ENCODE measurements at places on chromosomes 5 and 9.

- DNase-seq = no peak
Observed at GRCh38 chr5:132142459-132142858, 68.9 kb downstream of the CSF2 start.

DNA sequence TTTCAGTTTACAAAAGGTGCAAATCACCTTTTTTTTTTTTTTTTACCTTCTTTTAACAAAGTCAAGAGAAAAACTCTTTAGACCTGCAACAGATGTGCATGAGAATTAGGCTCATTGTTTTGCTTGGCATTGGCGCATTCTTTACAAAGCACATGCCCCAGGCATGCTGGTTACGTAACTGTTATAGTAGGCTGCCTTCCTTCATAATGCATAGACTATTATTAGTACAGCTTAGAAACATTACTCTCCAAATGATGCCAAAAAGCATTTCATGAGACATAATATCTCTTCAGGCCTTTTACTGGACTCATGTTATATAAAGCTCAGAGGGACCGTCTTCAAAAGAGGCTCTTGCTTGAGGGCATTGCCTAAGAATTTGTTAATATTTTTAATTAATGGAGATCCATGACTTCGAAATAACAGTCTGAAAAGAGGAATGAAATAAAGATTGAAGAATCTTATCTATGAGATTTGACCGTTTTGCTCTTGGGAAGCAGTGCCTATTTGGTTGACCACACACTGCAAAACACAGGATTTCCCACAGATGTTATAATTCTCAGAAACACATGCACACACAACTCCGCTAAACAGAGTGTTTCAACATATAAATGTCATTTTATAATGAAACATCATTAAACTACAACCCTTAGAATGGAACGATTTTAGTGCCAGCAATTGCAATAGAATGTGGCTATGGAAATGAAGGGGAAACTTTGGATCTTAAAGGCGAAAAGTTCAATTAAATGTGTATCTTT, 478.7 kb downstream of the PRR16 start:
- no peak for DNase-seq

GRCh38 chr9:69392826-69393225, 67.8 kb downstream of the ENTREP1 start:
- no peak for DNase-seq

DNA sequence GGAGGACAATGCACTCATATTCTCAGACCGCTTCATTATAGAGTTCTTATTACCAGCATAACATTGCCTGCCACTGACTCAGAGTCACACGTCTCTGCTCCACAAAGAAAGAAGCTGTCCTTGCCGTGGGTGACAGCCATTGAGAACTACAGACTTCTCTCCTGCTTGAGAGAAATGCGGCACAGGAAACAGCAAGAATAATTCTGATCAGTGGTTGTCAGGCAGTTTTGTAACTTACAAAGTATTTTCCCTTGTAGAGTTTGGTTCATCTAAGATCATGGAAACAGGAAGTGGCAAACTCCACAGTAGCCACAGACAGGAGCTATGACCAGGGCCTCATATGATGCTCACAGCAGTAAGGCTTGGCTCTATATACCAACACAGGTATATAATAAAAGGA, 47.0 kb downstream of the KCNV2 start:
- no peak for DNase-seq

GRCh38 chr9:14314929-14315874, 1.3 kb upstream of the NFIB start:
- DNase-seq = peak; percentile 96

DNA sequence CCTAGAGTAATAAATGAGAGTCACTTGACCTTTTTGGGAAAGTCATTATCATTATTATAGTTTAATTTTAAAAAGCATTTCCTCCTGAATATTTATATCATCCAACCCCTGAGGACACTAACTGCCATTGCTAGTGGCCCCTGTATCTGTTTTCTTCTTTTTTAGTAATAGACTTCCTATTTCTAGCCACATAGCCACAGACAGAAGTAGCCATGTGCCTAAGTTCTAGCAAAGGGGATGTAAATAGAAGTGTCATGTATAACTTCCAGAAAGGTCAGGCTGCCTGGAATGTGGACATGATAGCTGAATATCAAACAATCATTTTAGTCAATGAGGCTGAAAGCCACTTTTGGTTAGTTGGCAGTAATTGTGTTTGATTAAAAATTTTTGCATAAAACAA, 37.5 kb upstream of the IQGAP2 start:
- no peak for DNase-seq

DNA sequence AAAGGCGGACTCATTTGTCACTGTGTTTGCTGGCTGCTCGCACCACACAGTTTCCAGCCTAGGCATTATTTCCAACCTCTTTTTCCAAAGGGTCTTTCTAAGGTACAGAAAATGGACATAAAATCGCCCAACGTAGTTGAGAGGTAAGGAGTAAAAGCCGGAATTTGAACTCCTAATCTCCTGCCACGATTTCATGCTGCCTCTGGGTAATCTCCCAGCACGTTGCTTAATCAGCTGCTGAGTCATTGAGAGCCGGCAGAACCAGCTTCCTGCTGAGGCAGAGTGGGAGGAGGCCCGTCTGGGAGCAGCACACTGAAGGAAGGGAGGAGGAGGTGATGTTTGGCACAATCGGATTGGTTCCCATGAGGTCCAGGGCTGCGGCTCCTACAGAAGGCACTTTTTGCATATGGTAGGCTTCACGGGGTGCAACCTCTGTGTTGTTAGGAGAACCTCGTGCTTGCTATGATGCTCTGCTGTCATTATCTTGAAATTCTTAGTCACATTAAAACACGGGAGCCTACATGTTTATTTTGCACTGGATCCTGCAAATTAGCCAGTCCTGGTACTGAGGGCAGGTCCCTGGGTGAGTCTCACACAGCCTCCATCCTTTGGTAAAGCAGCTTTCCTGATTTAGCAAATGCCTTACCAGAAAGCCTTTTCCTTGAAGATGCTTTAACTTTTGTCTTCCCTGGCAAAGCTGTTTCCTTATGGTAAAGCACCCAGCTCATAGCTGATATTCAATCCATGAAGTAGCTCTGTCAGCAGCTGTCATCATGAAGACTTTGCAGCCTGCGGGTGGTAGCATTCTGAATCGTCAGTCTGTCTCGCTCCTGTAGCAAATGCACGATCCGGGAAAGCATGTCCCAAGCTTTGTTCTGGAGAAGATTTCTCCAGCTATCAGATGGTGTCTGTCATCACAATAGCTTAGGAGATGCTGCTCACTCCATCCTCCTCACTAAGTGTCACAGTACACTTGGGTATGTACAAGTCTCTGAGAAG, 191.6 kb upstream of the MSX2 start:
- DNase-seq = no peak

DNA sequence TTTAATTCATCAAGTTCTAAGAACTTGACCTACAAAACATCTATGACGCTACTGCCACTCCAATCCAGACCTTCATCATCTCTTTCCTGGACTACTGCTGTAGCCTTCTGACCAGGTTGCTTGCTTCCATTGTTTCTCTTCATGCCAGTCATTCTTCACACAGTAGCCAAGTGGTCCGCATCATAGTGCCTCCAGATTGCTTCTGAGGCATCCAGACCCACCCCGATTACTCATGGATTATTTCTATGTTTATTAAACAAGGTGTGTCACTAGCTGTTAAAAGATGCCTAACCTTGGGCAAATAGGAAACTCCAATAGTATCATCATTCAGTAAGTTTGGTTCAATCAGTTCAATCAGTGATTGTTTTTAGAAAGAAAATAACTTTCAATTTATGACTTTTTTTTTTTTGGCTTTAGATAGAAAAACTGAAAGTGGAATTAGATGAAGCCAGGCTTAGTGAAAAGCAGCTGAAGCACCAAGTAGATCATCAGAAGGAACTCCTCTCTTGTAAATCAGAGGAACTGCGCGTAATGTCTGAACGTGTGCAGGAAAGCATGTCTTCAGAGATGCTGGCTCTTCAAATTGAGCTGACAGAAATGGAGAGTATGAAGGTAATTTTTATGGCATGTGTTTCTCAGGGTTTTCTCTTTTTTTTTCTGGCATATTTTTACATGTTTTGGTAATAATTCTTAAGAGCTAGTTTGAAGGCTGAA, 9.5 kb downstream of the SPDL1 start:
- DNase-seq = no peak

DNA sequence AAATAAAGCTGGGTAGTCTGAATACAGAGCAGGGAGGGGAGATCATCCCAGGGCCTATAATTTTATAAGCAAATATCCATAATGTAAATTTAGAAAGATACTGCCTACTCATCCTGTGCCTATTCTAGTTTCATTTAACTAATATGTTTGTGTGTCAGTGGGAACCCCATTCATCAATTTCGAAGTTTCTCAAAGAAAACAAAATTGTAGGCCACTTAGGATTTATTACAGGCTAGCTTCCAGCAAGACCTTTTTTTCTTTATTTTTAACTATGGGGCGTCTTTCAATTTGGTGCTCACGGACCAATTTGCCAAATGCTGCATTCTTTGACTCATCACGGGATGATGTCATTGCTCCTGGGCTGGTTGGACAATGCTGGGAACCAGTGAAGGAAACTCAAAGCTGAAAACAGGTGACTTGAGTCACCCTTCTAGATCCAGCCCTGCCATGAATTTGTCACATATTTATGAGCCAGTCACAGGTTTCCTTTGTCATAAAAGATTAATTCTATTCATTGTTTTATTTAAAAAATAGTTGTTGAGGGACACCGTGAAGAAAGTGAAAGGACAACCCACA, 13.4 kb downstream of the PCSK5 start:
- peak; percentile 3 for DNase-seq

- no peak for DNase-seq
Observed at GRCh38 chr9:98678244-98678842, 30.4 kb downstream of the GABBR2 start.

DNA sequence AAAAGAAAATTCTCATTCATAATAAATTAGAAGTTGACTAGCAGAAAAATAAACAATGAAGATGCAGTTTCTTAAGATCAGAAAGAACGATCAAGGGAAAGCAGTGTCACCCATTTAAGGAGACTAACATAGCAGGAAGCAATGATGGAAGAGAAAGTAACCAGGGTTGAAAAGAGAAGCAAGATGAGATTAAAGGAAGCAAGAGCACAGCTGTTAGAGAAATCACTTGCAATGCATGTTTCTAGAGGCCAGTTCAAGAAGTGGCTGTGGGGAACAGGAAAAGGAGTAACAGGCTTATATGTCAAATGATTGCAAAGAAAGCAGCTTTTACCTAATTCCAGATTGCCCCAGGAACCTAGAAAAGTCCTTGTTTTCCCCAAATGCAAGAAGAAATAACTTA, 46.8 kb upstream of the SLC1A1 start:
- no peak for DNase-seq

GRCh38 chr5:143920772-143921171, 108.8 kb downstream of the HMHB1 start:
- no peak for DNase-seq

GRCh38 chr5:14408969-14409586, 172.5 kb upstream of the OTULINL start:
- DNase-seq = no peak

DNA sequence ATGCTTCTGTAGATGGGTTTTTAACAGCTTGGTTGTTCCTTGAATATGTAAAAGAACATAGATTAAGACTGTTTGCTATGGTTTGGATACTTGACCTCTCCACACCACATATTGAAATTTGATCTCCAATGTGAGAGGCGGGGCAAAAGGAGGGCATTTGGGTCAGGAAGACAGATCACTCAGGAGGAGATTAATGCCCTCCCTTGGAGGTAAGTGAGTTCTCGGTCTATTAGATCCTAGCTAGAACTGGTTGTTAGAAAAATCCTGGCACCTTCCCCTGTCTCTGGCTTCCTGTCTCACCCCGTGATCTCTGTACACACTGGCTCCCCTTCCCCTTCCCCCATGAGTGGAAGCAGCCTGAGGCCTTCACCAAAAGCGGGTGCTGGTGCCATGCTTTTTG, 281.1 kb upstream of the ANKRD55 start:
- DNase-seq = peak; percentile 21

- peak; percentile 82 for DNase-seq
Observed at GRCh38 chr5:124655251-124655917, 91.1 kb downstream of the ZNF608 start.

GRCh38 chr9:97980479-97980803, 2.7 kb upstream of the ANP32B start:
- no peak for DNase-seq

- DNase-seq = no peak
Observed at GRCh38 chr5:160556846-160557245, 135.2 kb downstream of the PTTG1 start.

DNA sequence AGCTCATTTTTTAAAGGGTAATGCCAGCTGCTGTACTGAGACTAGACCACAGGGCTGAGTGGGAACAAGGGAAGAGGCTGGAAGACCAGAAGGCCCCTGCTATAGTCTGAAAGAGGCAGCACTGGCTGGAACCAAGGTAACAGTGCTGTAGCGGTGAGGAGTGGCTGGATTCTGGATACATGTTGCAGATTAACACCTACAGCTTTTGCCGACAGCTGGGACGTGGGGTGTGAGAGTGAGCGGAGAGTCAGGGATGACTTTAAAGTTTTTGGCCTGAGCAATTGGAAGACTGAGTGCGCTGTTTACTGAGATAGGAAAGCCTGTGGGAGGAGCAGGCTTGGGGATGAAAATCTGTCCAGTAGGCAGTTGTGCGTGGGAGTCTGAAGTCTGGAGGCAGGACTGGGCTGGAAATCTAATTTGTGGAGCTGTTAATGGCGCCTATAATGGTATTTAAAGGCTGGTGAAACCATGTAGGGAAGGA, 26.5 kb downstream of the AQP7 start:
- no peak for DNase-seq

DNA sequence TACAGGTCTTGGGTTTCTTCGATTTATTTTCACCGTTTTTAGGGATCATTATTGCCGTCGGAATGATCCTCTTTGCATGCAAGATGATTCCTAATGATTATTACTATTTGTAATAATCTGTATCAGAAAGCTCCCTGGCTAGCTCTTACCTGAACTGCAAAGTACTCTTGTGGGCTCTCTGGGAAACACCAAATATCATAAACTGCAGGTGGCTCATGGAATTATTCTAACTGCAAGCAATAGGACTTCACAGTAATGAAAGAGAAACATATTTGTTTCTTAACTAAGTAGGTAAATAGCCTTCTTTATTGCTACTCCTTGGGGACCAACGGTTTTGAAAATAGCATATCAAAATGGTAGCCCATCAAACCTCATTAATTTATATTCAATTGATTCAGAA, 219.4 kb downstream of the NFIB start:
- no peak for DNase-seq

- DNase-seq = no peak
Observed at GRCh38 chr5:100840789-100841188, 62.3 kb downstream of the ST8SIA4 start.

- no peak for DNase-seq
Observed at GRCh38 chr9:126423916-126424185, 97.2 kb downstream of the MVB12B start.

GRCh38 chr5:71014176-71014575, 11.0 kb downstream of the NAIP start:
- DNase-seq = no peak

GRCh38 chr5:106940986-106941385, 729.8 kb downstream of the EFNA5 start:
- no peak for DNase-seq

- no peak for DNase-seq
Observed at GRCh38 chr9:131717719-131718460, 22.0 kb downstream of the RAPGEF1 start.

Data from NCI-H146 (cell line).